ENCODE measurements at places on chromosomes 11 and 22.

DNA sequence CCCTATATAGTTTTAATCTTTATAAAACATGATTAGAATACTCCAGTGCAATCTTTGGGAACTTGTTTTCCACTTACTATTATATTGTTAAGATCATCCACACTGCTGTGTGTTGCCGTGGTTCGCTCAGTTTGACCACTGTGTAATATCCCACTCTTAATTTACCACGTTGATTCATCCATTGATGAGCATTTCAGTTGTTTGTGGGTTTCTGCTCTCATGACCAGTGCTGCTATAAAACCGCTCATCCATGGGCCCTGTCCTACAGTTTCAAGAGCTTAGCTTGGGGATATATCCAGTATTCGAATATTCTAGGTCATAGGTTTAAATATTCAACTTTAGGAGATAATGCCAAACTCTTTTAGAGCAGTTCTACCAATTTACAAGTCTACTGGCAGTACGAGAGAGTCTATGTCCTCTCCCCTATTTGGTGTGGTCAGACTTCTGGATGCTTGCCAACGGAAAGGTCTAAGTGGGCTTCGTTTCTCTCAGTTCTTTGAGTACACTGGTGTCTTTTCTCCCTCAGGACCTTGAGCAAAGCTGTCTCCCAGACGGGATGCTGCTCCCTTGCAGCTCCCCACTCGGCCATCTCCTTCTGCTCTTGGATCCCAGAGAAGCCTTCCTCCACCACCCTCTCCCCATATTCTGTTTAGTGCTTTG, 94.9 kb upstream of the ALX4 start:
- no peak for DNase-seq

GRCh38 chr22:34950489-34950888, 115.5 kb upstream of the ISX start:
- no peak for DNase-seq

DNA sequence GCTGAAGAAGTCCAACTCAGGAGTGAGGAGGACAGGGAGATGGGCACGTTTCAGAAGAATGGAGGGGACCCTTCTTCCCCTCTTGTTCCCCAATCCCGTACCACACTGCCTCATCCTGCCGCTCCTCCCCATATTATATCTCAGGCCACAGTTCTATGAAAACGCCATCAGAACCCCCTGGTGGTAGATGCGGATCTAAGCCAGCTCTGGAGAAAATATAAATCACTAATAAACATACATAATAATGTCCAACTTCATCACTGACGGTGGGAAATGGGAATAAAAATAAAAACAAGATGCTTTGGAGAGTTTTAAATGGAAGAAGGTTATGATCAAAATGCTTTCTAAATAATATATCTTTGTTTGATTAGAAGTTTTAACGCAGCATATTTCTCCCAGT, 400.3 kb downstream of the CADM1 start:
- DNase-seq: no peak

DNA sequence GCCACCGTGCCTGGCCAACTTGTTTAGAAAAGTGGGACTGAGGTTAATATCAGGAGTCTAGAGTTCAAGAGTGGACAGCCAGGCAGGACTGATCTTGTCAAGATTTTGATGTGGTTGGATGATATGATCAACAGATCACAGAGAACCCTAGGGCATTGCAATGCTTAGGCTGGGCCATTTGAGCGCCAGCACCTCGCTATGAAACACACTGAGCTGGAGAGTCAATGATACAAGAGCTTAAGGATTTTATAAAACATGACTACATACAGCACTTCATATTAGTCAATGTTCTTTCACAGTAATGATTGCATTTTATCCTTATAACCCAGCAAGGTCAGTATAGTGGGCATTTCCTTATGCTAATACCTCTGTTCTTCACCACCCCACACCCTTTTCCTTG, 15.4 kb upstream of the PEX26 start:
- no peak for DNase-seq

- no peak for DNase-seq
Measured at GRCh38 chr11:36012979-36013378, 69.1 kb downstream of the LDLRAD3 start.

- no peak for DNase-seq
Measured at GRCh38 chr22:45265535-45265934, 19.2 kb upstream of the UPK3A start.

- no peak for DNase-seq
Measured at GRCh38 chr11:16956538-16957153, 57.6 kb downstream of the PLEKHA7 start.

- DNase-seq: no peak
Measured at GRCh38 chr11:112778091-112778876, 182.9 kb upstream of the NCAM1 start.

GRCh38 chr11:5631417-5631816, 6.6 kb downstream of the TRIM34 start:
- DNase-seq: no peak

DNA sequence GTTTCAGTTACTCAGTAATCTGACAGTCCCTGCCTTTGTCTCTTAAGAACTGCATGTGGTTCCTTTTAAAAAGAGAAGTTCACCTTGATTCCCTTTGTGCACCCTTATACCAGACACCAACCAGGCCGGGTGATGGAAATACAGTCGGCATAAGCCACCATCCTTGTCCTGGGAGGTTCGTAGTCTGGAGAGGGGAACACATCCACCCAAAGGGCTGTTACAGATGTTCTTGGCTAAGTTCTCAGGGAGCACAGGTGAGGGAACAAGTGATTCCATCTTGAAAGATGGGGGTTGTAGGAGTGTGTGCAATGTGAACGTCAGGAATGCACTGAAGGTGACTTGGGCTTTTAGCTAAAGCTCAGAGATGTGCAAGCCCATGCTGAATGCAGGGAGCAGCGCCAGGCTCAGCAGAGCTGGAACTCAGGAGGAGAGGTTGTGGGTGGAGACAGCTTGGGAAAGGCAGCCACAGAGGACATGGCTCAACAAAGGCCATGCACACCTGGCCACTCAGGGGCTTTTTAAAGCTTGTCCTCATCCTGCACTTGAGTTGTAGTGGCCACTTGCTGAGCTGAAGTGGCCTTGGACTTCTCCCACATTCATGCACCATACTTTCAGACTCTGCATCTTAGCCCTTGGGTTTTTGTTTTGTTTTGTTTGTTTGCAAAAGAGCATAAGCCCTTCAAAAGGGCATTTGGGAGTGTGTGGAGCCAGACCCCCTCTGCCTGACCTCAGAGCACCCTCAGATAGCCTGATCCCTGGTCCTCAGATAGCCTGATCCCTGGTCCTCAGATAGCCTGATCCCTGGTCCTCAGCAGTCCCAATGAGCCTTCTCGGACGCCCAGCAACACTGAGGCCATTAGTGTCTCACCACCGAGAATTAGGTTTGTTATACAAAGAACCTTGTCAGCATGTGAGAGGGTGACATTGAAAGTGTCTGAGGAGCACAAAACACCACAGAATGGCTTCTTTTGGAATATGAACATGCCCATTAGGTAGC, 12.7 kb upstream of the TMA7B start:
- no peak for DNase-seq

- DNase-seq: no peak
Measured at GRCh38 chr11:121063728-121064127, 37.3 kb upstream of the TECTA start.
